Naive thymus-derived CD4-positive, alpha-beta T cell (primary cell): ENCODE measurements at places on chromosomes 11 and 22. TPM values are rescaled to one million over a fixed set of nuclear protein-coding genes. Genes with fewer than 3 reads are reported as not detected.
A peak's percentile ranks its signal among the peaks of the same experiment; 100 is the strongest.

- H3K27me3 ChIP-seq: no peaks in the 10 kb centered on the region
- H3K4me3 ChIP-seq: no peak overlapping the region
- H3K27ac ChIP-seq: no peak overlapping the region
- no peaks in the 10 kb centered on the region for H3K4me1 ChIP-seq
Measured at GRCh38 chr11:30740091-30740490, 153.9 kb upstream of the MPPED2 start.

DNA sequence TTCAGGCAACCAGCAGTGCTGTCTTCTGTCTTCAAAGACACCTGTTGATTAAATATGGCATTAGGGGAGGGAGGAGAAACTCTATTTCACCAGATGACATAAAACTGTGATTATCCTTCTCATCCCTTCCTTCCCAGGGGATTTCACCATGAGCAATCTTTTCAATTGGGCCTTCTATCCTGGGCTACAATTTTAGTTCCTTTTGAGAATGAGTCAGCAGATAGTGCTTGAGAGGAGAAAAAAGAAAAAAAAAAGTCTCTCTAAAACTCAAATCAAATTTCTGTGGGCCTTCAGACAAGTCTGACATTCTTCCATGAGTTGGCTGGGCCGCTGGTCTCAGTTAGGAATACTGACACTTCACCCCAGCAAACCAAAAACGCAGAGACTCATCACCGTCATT lies 7.2 kb downstream of the FLI1 start:
- H3K27ac ChIP-seq: no peak overlapping the region
- no peak for DNase-seq
- H3K4me1 ChIP-seq: peaks cover 84% of the 10 kb centered on the region

GRCh38 chr11:122439866-122440810 lies 215.4 kb upstream of the UBASH3B start:
- no peak overlapping the region for H3K27ac ChIP-seq
- H3K4me1 ChIP-seq: no peaks in the 10 kb centered on the region
- no peak for DNase-seq

DNA sequence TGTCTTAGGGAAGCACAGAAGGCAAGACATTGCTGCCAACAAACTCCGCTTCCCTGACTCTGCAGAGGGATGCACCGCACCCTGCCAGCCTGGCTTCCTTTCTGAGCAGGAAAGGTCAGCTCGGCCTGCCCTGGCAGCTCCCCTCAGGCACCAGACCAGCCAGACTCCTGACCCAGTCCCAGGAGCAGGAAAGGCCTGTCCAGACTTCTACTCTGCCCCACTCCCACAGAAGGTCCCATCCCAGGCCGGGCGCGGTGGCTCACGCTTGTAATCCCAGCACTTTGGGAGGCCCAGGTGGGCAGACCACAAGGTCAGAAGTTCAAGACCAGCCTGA lies 17.7 kb downstream of the ARRB1 start:
- peaks cover 15% of the 10 kb centered on the region for H3K4me1 ChIP-seq
- no peak overlapping the region for H3K4me3 ChIP-seq
- no peak for DNase-seq
- no peak overlapping the region for H3K27ac ChIP-seq

- no peak for DNase-seq
- no peak overlapping the region for H3K4me3 ChIP-seq
- H3K27me3 ChIP-seq: no peaks in the 10 kb centered on the region
- no peak overlapping the region for H3K27ac ChIP-seq
- H3K36me3 ChIP-seq: no peaks in the 10 kb centered on the region
- no peaks in the 10 kb centered on the region for H3K4me1 ChIP-seq
Measured at GRCh38 chr22:36929621-36930020, 16.2 kb downstream of the CSF2RB start.

DNA sequence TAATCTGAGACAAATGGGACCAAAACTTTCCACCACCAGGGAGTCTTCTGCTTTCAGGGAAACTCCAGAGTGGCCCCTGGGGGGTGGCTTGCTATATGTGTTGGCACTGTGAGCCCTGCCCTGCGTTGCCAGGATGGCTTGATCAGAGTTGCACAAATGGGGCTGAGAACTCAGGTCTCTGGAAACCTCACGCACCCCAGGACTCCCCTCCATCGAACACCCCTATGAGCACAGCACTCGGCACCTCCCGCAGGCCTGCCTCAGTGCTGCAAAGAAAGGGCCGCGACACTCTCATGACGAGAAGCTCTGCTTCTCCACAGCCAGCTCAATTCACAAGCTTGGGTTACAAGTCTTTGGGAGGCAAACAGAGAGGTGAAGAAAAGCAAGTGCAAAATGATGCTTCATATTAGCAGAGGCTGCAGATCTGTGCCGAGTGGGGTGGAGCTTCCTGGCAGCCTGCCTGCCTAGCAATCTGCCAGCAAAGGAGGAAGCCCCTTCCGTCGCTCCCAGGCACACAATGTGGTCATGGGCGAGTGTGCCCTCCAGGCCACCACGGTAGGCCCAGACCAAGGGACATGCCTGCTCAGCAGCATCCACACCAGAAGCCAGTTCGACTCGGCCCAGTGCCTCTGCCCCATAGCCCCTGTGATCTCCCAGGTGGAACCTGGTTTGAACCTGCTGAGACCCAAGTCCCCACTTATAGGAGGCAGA lies 55.7 kb downstream of the MYH9 start:
- H3K27me3 ChIP-seq: no peaks in the 10 kb centered on the region
- DNase-seq: peak; percentile 71

- H3K4me3 ChIP-seq: no peak overlapping the region
- no peaks in the 10 kb centered on the region for H3K36me3 ChIP-seq
- no peak for DNase-seq
- no peaks in the 10 kb centered on the region for H3K4me1 ChIP-seq
- no peaks in the 10 kb centered on the region for H3K27me3 ChIP-seq
Measured at GRCh38 chr22:44824271-44824670, 71.9 kb downstream of the ARHGAP8 start.

- H3K4me3 ChIP-seq: no peak overlapping the region
- H3K4me1 ChIP-seq: no peaks in the 10 kb centered on the region
- no peak overlapping the region for H3K27ac ChIP-seq
- peaks cover 62% of the 10 kb centered on the region for H3K36me3 ChIP-seq
- no peaks in the 10 kb centered on the region for H3K27me3 ChIP-seq
Measured at GRCh38 chr22:25357606-25358420, 138.4 kb downstream of the CRYBB2 start.

Gene C11orf86
- total RNA-seq: not detected in 2 replicates

DNA sequence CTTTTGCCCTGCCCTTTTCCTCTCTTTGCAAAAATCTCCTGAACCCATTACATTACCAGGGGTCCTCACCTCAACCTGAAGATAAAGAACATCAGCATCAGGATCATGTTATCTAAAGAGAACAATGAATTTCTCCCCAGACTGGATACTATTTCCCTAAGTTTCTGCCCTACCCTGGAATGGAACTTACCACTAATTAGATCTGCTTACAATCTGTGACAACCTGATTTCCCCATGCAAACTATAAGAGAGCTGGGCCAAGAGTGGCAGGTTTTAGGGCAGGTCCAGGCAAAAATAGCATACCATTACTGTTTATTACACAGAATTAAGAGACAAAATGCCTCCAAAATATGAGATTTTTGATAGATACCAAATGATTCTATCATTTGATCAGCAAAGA lies 58.0 kb upstream of the GDPD4 start:
- no peaks in the 10 kb centered on the region for H3K27me3 ChIP-seq
- H3K4me3 ChIP-seq: no peak overlapping the region
- H3K36me3 ChIP-seq: peaks cover 7% of the 10 kb centered on the region
- no peak overlapping the region for H3K27ac ChIP-seq
- no peak for DNase-seq
- H3K4me1 ChIP-seq: no peaks in the 10 kb centered on the region

GRCh38 chr11:126345759-126346585 lies 9.5 kb upstream of the ST3GAL4 start:
- no peaks in the 10 kb centered on the region for H3K4me1 ChIP-seq
- no peak overlapping the region for H3K27ac ChIP-seq
- H3K36me3 ChIP-seq: no peaks in the 10 kb centered on the region
- H3K4me3 ChIP-seq: no peak overlapping the region
- DNase-seq: no peak

GRCh38 chr11:96781082-96781481 lies 391.3 kb downstream of the JRKL start:
- no peaks in the 10 kb centered on the region for H3K4me1 ChIP-seq
- H3K4me3 ChIP-seq: no peak overlapping the region
- no peak overlapping the region for H3K27ac ChIP-seq
- no peaks in the 10 kb centered on the region for H3K27me3 ChIP-seq

Gene ALG12
- 21.6 TPM for total RNA-seq

Gene TMEM191C
- 2.8 TPM for total RNA-seq

DNA sequence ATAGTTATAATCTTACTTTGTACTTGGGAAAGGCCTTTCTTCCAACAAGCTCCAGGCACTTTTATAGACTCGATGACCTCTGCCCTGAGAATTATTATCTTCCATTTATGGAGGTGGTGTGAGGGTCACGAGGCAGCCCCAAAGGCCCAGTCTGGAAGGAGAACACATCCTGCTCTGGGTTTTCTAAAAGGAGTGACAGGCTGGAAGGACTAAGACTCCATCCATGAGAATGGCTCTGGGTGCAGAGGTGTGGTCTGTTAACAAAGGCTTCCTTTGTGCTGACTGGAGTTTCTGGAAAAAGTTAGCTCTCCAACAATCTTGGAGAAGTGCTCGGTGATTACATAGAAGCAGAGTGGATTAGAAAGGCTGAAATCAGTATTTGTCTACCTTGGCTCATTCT lies 74.7 kb upstream of the SESN3 start:
- H3K27ac ChIP-seq: no peak overlapping the region
- H3K4me1 ChIP-seq: no peaks in the 10 kb centered on the region
- no peaks in the 10 kb centered on the region for H3K36me3 ChIP-seq
- H3K27me3 ChIP-seq: no peaks in the 10 kb centered on the region

Gene FGF19
- total RNA-seq: not detected

DNA sequence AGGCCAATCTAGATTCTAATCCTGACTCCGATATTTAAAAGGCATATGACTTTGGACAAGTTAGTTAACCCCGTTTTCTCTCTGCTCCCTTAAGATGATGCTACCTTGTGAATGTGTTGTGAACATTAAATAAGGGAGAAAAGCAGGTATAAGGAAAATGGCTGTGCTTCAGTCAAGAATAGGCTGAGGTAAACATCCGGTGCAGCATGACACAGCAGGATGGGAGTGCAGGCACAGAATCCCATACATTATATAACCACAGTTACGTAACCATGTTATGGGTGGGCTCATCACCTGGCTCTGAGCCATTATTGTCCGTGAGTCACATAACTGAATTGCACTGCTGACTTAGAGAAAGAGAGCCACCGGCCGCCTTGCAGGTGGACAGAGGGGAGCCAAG lies 382.2 kb upstream of the ANO5 start:
- no peaks in the 10 kb centered on the region for H3K27me3 ChIP-seq
- H3K4me3 ChIP-seq: no peak overlapping the region
- no peaks in the 10 kb centered on the region for H3K4me1 ChIP-seq
- H3K36me3 ChIP-seq: no peaks in the 10 kb centered on the region

GRCh38 chr11:11324090-11324489 lies 29.0 kb downstream of the CSNK2A3 start:
- no peaks in the 10 kb centered on the region for H3K36me3 ChIP-seq
- no peaks in the 10 kb centered on the region for H3K4me1 ChIP-seq
- H3K4me3 ChIP-seq: no peak overlapping the region
- no peak for DNase-seq
- H3K27ac ChIP-seq: no peak overlapping the region

DNA sequence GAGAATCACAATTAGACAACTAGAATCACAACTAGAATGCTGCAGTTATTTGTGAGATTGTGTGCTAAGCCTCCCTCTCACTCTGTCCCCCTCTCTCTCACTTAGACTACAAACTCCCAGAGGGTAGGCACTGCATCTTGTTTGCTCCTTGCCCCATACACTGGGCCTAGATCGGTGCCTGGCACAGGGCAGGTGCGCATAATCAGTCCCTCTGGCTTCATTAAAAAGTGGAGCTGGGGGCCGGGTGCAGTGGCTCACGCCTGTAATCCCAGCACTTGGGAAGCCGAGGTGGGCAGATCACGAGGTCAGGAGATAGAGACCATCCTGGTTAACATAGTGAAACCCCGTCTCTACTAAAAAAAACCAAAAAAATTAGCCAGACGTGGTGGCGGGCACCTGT lies 456.8 kb downstream of the MIAT start:
- no peaks in the 10 kb centered on the region for H3K36me3 ChIP-seq
- DNase-seq: no peak
- H3K27ac ChIP-seq: no peak overlapping the region
- H3K4me3 ChIP-seq: no peak overlapping the region

Gene TST
- 0.48 TPM for total RNA-seq

- H3K27ac ChIP-seq: no peak overlapping the region
- H3K36me3 ChIP-seq: no peaks in the 10 kb centered on the region
- DNase-seq: no peak
- no peak overlapping the region for H3K4me3 ChIP-seq
- H3K4me1 ChIP-seq: no peaks in the 10 kb centered on the region
- H3K27me3 ChIP-seq: no peaks in the 10 kb centered on the region
Measured at GRCh38 chr11:58286249-58286648, 18.2 kb upstream of the OR10W1 start.

Gene IL17REL
- not detected for total RNA-seq

DNA sequence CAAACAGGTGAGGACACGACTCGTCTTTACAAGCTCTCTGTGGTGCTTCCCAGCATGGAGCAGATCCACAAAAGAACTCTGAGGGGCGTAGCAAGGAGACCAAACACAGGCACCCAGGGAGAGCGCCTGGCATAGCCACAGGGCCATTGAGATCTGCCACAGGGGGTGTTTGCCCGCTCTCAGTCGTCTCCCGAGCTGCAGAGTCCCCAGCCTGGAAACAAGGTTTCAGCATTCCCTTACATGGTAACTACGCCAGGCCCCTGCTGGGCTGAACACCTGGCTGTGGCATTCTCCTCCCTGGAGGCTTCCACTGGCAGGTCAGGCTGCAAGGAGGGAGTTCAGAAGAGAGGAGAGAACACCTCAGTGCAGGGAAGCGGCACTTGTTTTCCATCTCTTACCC lies 962.1 kb downstream of the NTM start:
- no peak for DNase-seq
- H3K4me3 ChIP-seq: no peak overlapping the region
- H3K4me1 ChIP-seq: no peaks in the 10 kb centered on the region
- no peaks in the 10 kb centered on the region for H3K36me3 ChIP-seq

- no peaks in the 10 kb centered on the region for H3K4me1 ChIP-seq
- no peak overlapping the region for H3K4me3 ChIP-seq
- no peaks in the 10 kb centered on the region for H3K36me3 ChIP-seq
- H3K27me3 ChIP-seq: no peaks in the 10 kb centered on the region
- DNase-seq: no peak
Measured at GRCh38 chr11:71208011-71208774, 44.2 kb downstream of the SHANK2 start.

GRCh38 chr11:74255741-74256375 lies 55.6 kb downstream of the P4HA3 start:
- no peak overlapping the region for H3K4me3 ChIP-seq
- DNase-seq: peak; percentile 30
- H3K4me1 ChIP-seq: peaks cover 6% of the 10 kb centered on the region
- H3K36me3 ChIP-seq: no peaks in the 10 kb centered on the region
- H3K27ac ChIP-seq: no peak overlapping the region
- no peaks in the 10 kb centered on the region for H3K27me3 ChIP-seq

Gene TCN1
- total RNA-seq: 3.4 TPM

GRCh38 chr22:37416389-37416788 lies 10.9 kb downstream of the ELFN2 start:
- H3K4me3 ChIP-seq: no peak overlapping the region
- no peaks in the 10 kb centered on the region for H3K36me3 ChIP-seq
- H3K27me3 ChIP-seq: peaks cover 3% of the 10 kb centered on the region
- DNase-seq: no peak
